ENCODE measurements at places on chromosomes 2 and 18. TPM values are rescaled to one million over a fixed set of nuclear protein-coding genes. Genes with fewer than 3 reads are reported as not detected.

PSD4 gene
- 4.4 TPM for total RNA-seq

LIMS4 gene
- total RNA-seq = 2.7 TPM

CAPG gene
- total RNA-seq = 20.3 TPM

MOCOS gene
- 1.4 TPM for total RNA-seq

CAVIN2 gene
- 106 TPM for total RNA-seq

VAMP5 gene
- 84.7 TPM for total RNA-seq

COL4A3 gene
- total RNA-seq = 13.0 TPM

DAW1 gene
- 0.21 TPM for total RNA-seq

CNGA3 gene
- not detected for total RNA-seq

VWA3B gene
- total RNA-seq = not detected

EVX2 gene
- total RNA-seq = not detected

SCN9A gene
- 1.8 TPM for total RNA-seq

RAD51AP2 gene
- total RNA-seq = 0.18 TPM

MBOAT2 gene
- 8.8 TPM for total RNA-seq

FAM161A gene
- total RNA-seq = 0.74 TPM

ZFAND2B gene
- total RNA-seq = 26.5 TPM

CHRND gene
- total RNA-seq = 0.35 TPM

ABCB11 gene
- 0.37 TPM for total RNA-seq

COBLL1 gene
- total RNA-seq = 18.0 TPM

COLEC12 gene
- total RNA-seq = 25.1 TPM

SLC5A7 gene
- 0.08 TPM for total RNA-seq

KYNU gene
- 2.1 TPM for total RNA-seq

ARHGAP15 gene
- total RNA-seq = 7.2 TPM

FAM228A gene
- total RNA-seq = 1.2 TPM

TMEM198 gene
- total RNA-seq = 4.1 TPM

NT5DC4 gene
- total RNA-seq = not detected

CCDC68 gene
- total RNA-seq = 5.4 TPM

MLPH gene
- 91.5 TPM for total RNA-seq

FAP gene
- total RNA-seq = 3.4 TPM

RNU2-63P gene
- 2.4 TPM for total RNA-seq

C2orf15 gene
- 0.26 TPM for total RNA-seq

ABCG5 gene
- not detected for total RNA-seq

KCTD1 gene
- total RNA-seq = 42.2 TPM

GNLY gene
- total RNA-seq = 0.52 TPM

MAB21L4 gene
- not detected for total RNA-seq

GRB14 gene
- total RNA-seq = 14.8 TPM

CRYGD gene
- not detected for total RNA-seq

DSC2 gene
- total RNA-seq = 14.1 TPM

THSD7B gene
- total RNA-seq = 0.88 TPM

VIL1 gene
- total RNA-seq = not detected

SP3 gene
- 42.9 TPM for total RNA-seq

ZEB2 gene
- 131 TPM for total RNA-seq

Measured in left cardiac atrium (tissue), 4 donors.